ENCODE measurements at places on chromosomes 5 and 9. TPM values are rescaled to one million over a fixed set of nuclear protein-coding genes. Genes with fewer than 3 reads are reported as not detected.

- H3K27me3 ChIP-seq = peaks cover 4% of the 10 kb centered on the region
- no peak overlapping the region for H3K4me3 ChIP-seq
- H3K4me1 ChIP-seq = no peaks in the 10 kb centered on the region
- no peaks in the 10 kb centered on the region for H3K36me3 ChIP-seq
Measured at GRCh38 chr5:159059722-159060121, 40.0 kb downstream of the EBF1 start.

DNA sequence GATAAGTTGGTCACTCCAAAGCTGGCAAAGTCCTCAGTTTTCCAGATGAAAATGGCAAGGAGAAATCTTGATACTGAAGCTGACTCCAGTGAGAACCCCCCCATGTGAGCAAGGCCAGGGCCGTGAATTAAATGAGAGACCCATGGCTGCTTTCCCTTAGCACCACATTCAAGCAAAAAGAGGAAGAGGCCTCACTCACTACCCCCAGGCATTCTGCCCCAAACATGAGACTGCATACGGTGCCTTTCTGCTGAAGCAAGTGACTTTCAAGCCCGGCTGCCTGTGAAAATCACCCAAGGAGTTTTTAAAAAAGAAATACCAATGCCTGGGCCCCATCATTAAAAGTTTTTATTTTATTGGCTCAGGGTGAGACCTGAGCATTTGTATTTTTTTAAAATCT is 66.9 kb downstream of the TMEM252 start:
- H3K4me1 ChIP-seq = no peaks in the 10 kb centered on the region
- H3K36me3 ChIP-seq = no peaks in the 10 kb centered on the region
- H3K27ac ChIP-seq = no peak overlapping the region
- no peaks in the 10 kb centered on the region for H3K27me3 ChIP-seq

The FLT4 gene
- 0.68 TPM for polyA plus RNA-seq

The PCDHGA2 gene
- polyA plus RNA-seq = not detected

- no peaks in the 10 kb centered on the region for H3K27me3 ChIP-seq
- H3K27ac ChIP-seq = no peak overlapping the region
- no peaks in the 10 kb centered on the region for H3K36me3 ChIP-seq
- H3K4me1 ChIP-seq = no peaks in the 10 kb centered on the region
- no peak overlapping the region for H3K4me3 ChIP-seq
- DNase-seq = no peak
Measured at GRCh38 chr9:7094052-7094451, 336.3 kb downstream of the KDM4C start.

DNA sequence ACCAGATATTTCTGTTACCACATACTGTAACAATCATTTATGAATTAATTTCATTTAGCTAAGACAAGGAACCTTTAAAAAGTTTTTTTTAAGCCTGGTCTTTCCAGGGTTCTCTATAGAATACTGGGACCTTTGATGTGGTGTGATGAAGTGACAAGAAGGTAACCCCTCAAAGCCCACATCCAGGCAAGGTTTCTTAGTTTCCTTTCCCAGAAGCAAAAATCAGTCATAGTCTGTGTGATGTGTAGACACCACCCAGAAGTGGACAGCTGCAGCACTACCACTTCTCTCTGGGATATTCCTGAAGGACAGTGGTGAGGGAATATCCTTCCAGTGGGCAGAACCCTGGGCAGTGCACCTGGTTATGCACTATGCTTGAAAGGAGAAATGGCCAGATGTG is 115.6 kb downstream of the TTC39B start:
- H3K4me1 ChIP-seq = no peaks in the 10 kb centered on the region
- DNase-seq = no peak
- peaks cover 19% of the 10 kb centered on the region for H3K36me3 ChIP-seq
- no peak overlapping the region for H3K4me3 ChIP-seq

DNA sequence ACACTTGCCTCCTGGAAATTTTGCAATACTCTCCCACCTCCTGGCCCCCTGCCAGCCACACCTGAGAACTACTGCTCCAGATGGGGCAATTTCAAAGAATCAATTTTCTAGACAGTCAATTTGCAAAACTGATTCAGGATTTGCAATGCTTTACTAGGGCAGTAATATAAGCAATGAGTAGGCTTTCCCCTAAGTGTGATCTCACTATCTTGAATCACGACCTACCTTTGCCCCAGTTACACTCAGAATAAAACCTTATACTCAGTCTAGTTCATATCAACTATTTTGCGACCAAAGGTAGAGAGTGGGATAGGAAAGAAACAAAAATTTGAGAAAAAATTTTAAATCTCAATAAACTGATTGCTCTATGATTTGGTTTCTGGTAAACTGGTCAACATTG is 54.4 kb downstream of the DROSHA start:
- H3K36me3 ChIP-seq = no peaks in the 10 kb centered on the region
- no peaks in the 10 kb centered on the region for H3K4me1 ChIP-seq
- no peak overlapping the region for H3K4me3 ChIP-seq
- no peaks in the 10 kb centered on the region for H3K27me3 ChIP-seq

DNA sequence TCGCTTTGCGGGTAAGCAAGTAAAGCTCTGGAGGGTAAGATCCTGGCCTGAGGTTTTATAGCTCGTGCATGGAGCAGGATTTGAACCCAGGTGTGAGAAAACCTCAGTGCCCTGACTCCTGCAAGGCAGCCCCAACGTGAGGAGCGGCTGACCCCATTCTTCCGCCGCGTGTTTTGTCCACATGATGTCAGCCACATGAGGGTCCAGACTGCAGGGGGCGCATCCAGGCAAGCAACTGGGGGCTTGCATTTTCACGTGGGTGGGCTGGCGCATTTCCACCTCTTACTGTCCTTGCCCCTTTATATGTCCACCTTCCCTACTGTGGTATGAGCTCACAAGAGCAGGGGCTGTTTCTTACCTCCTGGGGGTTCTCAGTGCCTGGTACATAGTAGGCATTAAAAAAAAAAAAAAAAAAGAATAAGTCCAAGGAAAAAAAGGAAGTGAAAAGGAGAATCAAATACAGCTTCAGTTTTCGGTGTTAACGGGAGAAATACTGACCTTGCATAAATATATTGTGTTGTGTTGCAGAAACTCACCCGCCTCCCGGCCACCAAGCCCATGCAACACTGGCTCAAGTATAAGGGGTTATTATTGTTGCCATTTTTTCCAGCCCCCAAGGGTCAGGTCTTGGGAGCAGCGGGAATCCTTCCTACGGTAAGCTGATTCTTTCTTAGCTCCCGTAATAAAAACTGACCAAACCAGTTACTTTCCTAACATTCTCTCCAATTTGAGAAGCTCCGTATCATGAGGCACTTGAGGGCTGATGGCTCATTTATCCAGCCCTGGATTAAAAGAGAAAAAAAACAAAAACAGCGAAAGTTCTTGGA is 15.0 kb downstream of the TLX3 start:
- no peaks in the 10 kb centered on the region for H3K4me1 ChIP-seq
- no peak overlapping the region for H3K27ac ChIP-seq
- DNase-seq = no peak
- H3K36me3 ChIP-seq = no peaks in the 10 kb centered on the region
- peaks cover 10% of the 10 kb centered on the region for H3K27me3 ChIP-seq

GRCh38 chr5:169433221-169433651 is 132.3 kb upstream of the SLIT3 start:
- H3K27ac ChIP-seq = no peak overlapping the region
- H3K27me3 ChIP-seq = no peaks in the 10 kb centered on the region
- H3K4me1 ChIP-seq = no peaks in the 10 kb centered on the region
- DNase-seq = no peak
- H3K36me3 ChIP-seq = no peaks in the 10 kb centered on the region

The RNF180 gene
- polyA plus RNA-seq = not detected

The OTP gene
- polyA plus RNA-seq = not detected

DNA sequence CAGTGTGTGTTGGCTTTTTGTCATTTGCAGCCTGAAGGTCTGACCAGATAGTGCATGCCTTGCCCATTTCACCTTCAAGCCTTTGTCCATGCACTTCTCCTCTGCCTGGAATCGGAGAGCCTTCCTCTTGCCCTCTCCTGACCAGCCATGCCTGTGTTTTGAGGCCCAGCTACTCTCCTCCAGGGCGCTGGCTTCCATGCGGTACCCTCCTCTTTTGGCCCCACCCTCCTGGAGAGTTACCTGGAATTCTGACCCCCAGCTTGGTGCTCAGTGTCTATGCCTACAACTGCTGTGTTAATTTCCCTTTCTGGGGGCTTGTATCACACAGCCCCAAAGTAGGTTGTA is 52.5 kb downstream of the CXXC5 start:
- no peak overlapping the region for H3K27ac ChIP-seq
- no peaks in the 10 kb centered on the region for H3K27me3 ChIP-seq
- H3K4me3 ChIP-seq = no peak overlapping the region

- H3K27me3 ChIP-seq = no peaks in the 10 kb centered on the region
- H3K27ac ChIP-seq = no peak overlapping the region
- no peak overlapping the region for H3K4me3 ChIP-seq
- H3K4me1 ChIP-seq = no peaks in the 10 kb centered on the region
- no peaks in the 10 kb centered on the region for H3K36me3 ChIP-seq
- no peak for DNase-seq
Measured at GRCh38 chr9:113853333-113853732, 22.8 kb upstream of the ZNF618 start.

DNA sequence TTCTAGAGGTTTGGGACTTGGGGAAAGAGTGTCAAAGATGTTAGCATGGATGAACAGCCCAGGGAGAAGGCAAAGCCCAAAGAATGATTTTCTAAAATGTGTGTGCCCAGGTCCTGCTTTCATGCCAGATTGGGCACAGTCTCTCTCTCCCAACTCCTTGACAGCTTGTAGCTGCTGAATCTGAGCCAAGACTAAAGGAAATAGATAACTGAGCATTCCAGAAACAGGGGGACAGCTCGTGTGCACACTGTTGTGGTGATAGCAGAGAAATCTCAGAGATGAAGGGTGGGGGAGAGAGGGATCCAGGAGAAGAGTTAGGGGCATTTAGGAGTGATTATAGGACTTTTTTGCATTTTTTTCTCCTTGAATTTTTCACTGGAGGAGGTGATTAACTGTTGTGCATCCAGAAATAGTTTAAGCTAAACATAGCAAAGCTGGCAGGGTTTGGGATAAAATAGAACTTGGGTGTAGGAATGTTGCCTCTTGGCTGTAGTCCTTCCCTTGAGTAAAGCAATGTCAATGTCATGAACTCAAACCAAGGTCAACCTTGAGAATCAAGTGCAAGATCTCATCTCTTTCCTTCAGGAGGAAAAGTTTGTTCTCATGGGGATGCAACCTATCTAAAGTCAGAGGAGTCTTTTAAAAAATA is 245.9 kb downstream of the SH3GL2 start:
- no peak overlapping the region for H3K4me3 ChIP-seq
- no peaks in the 10 kb centered on the region for H3K4me1 ChIP-seq
- no peaks in the 10 kb centered on the region for H3K36me3 ChIP-seq

The C9orf50 gene
- polyA plus RNA-seq = not detected

GRCh38 chr5:120446068-120446492 is 18.0 kb upstream of the PRR16 start:
- no peak overlapping the region for H3K4me3 ChIP-seq
- no peak for DNase-seq

DNA sequence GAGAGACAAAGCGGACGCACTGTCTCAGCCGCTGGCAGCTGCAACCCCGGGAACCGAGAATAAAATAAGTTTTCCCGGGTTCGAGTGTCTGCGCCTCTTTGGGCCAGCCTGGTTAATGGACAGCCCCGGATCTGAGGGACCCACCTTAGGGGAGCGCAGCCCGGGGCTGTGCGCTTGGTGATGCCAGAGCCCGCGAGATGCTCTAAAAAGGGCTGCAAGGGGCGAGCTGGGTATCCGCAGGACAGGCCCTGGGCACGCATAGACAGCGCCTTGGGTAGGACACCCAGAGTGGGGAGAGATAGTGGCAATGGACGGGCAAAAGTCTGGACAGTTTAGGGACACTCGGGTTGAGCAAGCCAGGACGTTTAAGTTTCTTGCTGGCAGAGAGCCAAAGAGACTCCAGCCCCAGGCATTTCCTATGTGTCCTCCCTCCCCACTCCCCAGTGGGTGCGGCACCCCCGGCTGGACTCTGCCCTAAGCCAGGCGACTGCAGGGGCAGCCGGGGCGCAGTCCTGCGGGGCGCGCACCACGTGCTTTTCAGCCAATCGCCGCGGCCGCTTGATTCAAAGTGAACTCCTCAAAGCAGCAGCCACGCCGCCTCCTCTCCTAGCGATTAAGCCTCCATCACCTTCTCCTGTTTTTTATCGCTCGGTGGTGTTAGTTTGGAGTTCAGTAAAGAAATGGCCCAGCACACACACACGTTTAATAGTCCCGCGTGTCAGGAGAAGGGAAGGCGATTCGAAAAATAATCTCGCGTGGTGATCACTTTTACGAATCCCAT is 616 bp upstream of the ENC1 start:
- H3K36me3 ChIP-seq = no peaks in the 10 kb centered on the region
- DNase-seq = peak; percentile 19
- H3K27me3 ChIP-seq = no peaks in the 10 kb centered on the region
- peak overlapping the region; percentile 34 for H3K27ac ChIP-seq
- H3K4me1 ChIP-seq = peaks cover 4% of the 10 kb centered on the region

The CDX1 gene
- not detected for polyA plus RNA-seq

- no peak overlapping the region for H3K4me3 ChIP-seq
- peaks cover 7% of the 10 kb centered on the region for H3K4me1 ChIP-seq
- no peaks in the 10 kb centered on the region for H3K27me3 ChIP-seq
- peaks cover 9% of the 10 kb centered on the region for H3K36me3 ChIP-seq
Measured at GRCh38 chr9:128252317-128253139, 23.3 kb downstream of the GOLGA2 start.

DNA sequence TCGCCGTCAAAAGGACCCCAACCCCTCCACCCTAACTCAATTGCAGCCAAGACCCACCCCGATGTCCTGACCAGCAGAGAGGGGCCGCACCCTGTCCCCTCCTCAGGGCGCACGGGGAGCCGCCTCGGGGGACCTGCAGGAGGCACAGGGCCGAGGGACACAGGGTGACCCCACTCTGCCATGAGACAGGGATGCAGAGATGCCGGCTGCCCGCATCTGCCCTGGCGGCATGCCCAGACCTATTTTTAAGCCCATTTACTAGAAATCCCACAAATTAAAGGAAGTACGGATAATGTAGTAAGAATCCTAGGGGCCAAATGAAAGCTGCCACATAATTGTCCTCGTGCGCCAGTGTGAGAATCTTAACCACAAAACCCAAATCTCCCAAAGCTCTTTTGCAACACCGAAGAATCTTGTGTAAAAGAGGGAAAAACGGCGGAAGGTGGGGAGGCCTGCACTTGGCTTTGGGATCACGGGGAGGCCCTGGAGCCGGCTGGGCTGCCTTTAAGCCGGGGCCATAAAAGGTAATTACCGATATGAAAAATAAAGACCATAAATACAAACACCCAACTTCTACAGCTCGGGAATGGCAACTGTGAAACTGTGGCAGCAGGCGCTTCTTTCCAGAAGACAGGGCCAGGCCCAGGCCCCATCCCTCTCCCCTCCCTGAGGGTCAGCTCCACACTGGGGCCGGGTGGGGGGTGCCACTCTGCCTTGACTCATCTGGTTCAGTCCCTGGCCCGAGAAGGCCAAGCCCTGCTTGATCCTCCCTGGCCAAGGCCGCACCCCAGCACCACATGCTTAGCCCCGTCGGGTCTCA is 35.0 kb downstream of the NACC2 start:
- H3K36me3 ChIP-seq = no peaks in the 10 kb centered on the region
- H3K27me3 ChIP-seq = no peaks in the 10 kb centered on the region
- DNase-seq = no peak
- no peak overlapping the region for H3K27ac ChIP-seq
